NCI-H1092 treated with DMSO at 0.1 percent for 48 hours (cell line): ENCODE measurements at places on chromosomes 6 and 20.
A peak's percentile ranks its signal among the peaks of the same experiment; 100 is the strongest.

- no peak for DNase-seq
These were observed 433.2 kb upstream of the MARCKS start for GRCh38 chr6:113423956-113424355.

DNA sequence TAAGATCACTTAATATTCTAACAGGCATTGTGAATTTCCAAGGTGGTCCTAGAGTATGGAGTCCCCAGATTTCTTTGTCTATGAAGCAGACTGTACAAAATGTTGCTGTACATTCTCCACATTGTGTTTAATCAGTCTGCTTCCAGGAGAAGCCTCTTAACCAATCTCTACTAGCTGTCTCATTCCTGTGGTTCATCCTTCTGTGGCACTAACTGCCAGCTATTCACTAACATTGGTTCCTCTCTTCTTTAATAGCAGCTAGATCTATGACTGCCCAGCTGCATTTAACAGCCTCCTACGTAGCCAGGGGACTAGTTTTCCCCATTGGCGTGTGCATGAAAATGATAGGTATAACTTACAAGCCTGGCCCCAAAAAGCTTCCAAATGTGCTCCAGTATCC, 395.4 kb downstream of the SAMD5 start:
- DNase-seq: no peak

- no peak for DNase-seq
These were observed 92.4 kb upstream of the CD83 start for GRCh38 chr6:14025160-14025559.

GRCh38 chr6:12944001-12944400, 227.4 kb downstream of the PHACTR1 start:
- DNase-seq: no peak

GRCh38 chr6:145670311-145670710, 65.0 kb downstream of the EPM2A start:
- DNase-seq: no peak

DNA sequence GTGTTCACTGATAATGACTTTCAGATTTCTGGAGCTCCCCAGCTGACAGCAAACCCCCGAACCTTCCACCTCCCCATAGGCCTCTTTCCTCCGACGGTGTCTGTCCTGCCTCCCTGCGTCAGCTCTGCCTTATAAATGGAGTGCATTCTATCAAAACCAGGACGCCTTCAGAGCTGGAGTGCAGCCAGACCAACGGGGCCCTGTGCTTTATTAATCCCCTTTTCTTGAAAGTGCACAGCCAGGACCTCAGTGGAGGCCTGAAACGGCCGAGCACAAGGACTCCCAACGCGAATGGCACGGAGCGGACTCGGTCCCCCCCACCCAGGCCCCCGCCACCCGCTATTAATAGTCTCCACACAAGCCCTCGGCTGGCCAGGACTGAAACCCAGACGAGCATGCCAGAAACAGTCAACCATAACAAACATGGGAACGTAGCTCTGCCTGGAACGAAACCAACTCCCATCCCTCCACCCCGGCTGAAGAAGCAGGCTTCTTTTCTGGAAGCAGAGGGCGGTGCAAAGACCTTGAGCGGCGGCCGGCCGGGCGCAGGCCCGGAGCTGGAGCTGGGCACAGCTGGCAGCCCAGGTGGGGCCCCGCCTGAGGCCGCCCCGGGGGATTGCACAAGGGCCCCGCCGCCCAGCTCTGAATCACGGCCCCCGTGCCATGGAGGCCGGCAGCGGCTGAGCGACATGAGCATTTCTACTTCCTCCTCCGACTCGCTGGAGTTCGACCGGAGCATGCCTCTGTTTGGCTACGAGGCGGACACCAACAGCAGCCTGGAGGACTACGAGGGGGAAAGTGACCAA, 42.3 kb upstream of the NAA20 start:
- peak; percentile 71 for DNase-seq

DNA sequence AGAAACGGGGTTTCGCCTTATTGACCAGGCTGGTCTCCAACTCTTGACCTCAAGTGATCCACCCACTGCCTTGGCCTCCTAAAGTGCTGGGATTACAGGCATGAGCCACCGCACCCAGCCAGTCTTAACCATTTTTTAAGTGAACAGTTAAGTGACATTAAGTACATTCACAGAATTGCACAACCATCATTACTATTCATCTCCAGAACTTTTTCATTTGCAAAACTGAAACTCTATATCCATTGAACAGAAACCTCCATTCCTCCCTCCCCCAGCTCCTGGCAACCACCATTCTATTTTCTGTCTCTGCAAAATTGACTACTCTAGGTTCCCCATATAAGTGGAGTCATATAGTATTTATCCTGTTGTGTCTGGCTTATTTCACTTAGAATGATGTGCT, 59.7 kb downstream of the PLCB4 start:
- no peak for DNase-seq

DNA sequence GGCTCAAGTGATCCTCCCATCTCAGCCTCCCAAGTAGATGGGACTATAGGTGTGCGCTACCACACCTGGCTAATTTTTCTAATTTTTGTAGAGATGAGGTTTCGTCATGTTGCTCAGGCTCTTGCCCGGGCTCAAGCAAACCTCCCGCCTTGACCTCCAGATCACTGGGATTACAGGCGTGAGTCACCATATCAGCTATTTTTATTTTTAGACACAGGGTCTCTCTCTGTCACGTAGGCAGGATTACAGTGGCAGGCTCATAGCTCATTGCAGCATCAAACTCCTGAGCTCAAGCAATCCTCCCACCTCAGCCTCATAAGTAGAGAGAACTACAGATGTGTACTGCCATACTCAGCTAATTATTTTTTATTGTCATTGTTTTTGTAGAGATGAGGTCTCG, 41.7 kb downstream of the SLC23A2 start:
- DNase-seq: no peak

DNA sequence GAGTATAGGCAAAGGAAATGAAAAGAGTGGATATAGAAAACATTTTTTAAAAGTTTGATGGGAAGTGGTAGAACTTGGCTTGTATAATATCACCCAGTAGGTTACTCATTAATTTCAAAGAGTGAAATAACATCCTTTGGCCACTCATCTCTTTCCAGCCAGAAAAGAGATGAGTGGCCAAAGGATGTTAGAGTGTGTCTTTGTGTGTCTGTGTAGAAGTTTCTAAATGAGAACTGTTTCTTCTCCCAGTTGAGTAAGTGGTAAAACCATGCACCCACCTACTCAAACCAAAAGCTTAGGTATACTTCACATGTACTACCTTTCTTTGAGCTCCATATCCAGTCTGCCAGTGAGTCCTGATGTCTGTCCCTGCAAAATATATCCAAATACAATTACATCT, 47.7 kb upstream of the TMEM244 start:
- DNase-seq: no peak

DNA sequence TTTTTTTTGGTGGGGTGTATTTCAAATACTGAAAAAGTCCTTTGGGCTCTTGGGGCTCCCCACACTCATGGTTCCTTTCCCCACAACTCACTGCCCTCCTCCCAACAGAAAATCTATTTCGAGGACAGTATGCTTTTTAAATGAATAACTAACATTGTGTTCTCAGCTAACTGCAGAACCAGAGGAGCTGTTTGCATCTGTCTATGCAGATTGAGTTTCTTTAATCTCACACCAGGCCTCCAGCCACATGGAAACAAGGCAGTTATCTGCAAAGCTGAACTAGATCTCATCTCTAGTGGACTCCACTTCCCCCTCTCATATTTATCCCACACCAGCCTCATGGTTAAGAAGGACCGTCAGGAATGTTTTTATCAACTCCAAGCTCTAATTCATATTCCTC, 955.1 kb downstream of the KIF16B start:
- no peak for DNase-seq

DNA sequence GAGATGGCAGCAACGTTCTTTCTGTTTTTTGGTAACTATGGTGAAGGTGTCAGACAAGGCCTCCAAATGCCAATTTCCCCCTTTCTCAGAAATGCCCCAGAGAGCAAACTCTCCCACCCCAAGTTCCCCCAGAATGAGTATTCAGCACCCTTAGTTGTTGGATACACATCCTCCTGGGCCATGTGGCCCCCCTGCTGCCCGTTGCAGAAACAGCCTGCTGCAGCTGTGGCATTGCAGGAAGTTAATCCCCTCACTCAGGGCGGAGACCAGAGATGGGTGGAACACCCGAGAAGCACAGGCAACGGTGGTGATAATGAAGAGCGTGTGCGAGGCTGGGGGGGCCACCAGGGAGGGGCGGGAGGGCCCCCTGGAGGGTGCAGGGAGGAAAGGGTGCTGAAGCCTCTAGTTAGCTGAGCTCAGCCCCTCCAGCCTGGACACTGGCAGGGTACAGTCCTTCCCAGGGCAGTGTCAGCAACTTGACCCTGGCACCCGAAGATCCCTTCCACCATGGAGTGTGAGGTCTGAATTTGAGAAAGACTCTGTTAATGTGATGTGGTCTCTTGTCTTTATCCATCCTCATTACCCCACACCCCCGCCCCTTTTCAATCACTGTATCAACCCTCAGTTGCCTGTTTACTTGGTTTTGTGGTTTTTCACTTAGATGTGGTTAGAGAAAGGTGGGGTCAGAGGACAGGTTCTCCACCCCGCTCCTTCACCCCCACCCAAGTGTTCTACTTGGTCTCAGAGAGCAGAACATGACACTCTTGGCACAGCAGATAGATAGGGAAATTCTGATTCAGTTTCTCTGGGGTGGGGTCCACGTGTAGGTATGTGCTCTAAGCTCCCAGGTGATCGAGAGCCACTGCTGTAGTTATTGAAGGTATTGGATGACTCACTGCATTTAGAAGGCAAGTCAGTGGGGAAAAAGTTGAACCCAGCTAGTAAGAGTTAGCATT, 208.8 kb upstream of the SUPT3H start:
- no peak for DNase-seq

- DNase-seq: no peak
These were observed 7.3 kb downstream of the MTCH1 start for GRCh38 chr6:36978421-36979346.

GRCh38 chr6:69693762-69694161, 103.0 kb downstream of the LMBRD1 start:
- DNase-seq: no peak

DNA sequence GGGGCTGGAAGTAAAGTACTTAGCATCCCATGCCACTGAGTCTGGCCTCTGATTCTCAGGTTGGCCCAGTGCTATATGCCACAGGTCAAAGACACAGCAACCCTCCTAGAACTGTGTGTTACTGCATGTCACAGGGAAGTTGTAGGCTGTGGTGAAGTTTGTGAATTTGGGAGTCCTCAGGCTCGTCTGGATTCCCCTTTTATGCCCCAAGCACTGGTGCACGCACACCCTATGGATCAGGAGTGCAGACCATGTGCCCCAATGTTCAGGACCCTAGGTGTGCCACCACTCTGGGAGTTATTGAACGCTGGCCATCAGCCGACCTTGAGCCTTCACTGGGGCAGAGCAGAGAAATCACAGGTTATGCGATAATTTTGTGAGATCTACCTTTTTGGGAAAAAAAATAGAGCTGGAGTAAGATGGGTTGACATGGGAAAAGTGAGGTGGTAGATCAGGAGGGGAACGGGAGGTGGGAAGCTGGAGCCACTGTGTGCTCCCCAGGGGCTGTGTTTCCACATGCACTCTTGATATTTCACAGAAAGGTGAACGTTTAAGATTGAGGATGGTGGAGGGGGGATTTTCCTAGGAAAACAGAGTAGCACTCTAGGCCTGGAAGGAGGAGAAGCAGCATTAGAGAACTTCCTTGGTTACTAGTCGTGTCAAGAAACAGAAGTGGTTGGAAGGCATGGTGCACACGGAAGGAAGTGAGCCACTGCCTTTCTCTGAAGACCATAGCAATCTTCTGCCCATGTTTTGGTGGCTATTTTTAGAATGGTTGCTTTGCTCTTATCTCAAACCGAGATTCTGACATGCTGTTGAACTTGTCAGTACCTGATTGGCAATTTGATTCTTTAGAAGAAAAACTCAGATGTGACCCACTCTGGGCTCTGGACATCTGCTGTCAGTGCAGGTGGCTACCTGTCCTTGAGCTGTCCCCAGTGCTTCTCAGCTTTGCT, 44.1 kb downstream of the DUSP22 start:
- no peak for DNase-seq

DNA sequence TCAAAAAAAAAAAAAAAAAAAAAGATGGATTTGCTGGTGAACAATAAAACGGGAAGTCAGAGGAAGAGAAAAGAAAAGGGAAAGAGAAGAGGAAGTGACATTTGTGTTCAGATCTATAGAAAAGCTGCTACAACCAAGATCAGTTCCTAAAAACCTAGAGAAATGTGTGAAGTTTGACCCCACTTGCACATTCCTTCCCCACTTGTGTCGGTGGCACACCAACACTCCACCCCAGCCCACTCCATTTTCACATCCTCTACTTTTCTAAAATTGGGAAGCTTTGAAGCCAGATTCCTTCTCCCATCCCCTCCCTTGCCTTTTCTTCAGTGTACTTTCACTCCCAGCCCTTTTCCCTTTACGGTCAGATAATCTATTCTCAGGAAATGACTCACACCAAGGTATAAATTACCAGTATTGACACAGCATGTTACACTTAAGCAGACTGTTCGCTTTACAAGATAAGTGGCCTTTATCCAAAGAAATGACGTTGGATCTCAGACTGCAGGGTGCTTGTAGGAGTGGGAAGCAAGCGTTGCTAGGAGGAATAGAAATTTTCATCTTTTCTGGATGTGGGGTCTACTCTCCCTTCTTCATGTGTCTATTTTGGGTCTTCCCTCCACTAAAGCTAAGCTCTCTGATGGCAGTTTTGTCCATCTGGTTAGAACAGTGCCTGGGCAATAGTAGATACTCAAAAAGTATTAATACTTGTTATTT, 92.5 kb upstream of the ADGRF1 start:
- peak; percentile 46 for DNase-seq

- no peak for DNase-seq
These were observed 652.0 kb upstream of the NOX3 start for GRCh38 chr6:156107624-156108101.

- no peak for DNase-seq
These were observed 9.5 kb downstream of the TAAR2 start for GRCh38 chr6:132614554-132614953.

- DNase-seq: no peak
These were observed 25.1 kb downstream of the GPR63 start for GRCh38 chr6:96812077-96812703.

DNA sequence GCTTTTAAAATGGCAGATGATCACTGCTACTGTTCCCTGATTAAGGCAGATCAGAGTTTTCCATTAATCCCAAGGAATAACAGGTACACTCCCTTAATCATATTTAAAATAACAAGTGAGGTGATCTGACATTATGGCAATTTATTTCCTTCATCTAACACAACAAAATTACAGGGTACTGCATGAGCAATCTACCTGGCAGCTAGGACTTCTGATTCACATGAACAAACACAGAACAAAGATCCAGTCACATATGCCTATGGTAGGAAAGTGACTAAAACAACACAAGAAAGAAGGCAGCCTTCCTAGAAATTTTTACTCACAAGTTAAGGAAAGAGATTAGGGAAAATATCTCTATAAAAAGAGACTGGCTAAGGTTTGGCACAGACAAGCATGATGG, 33.2 kb downstream of the MAP7 start:
- DNase-seq: no peak

- peak; percentile 24 for DNase-seq
These were observed 206.0 kb downstream of the CDC5L start for GRCh38 chr6:44593539-44593944.

- DNase-seq: peak; percentile 13
These were observed 164.5 kb downstream of the UNC5CL start for GRCh38 chr6:40874495-40874894.

- DNase-seq: no peak
These were observed 9.9 kb upstream of the ASCC3 start for GRCh38 chr6:100891079-100891478.
